ENCODE measurements at places on chromosomes 5 and 9.
A peak's percentile ranks its signal among the peaks of the same experiment; 100 is the strongest.

GRCh38 chr5:131716650-131717049, 80.2 kb downstream of the FNIP1 start:
- no peak for DNase-seq

GRCh38 chr5:178555771-178556211, 34.4 kb downstream of the COL23A1 start:
- no peak for DNase-seq

DNA sequence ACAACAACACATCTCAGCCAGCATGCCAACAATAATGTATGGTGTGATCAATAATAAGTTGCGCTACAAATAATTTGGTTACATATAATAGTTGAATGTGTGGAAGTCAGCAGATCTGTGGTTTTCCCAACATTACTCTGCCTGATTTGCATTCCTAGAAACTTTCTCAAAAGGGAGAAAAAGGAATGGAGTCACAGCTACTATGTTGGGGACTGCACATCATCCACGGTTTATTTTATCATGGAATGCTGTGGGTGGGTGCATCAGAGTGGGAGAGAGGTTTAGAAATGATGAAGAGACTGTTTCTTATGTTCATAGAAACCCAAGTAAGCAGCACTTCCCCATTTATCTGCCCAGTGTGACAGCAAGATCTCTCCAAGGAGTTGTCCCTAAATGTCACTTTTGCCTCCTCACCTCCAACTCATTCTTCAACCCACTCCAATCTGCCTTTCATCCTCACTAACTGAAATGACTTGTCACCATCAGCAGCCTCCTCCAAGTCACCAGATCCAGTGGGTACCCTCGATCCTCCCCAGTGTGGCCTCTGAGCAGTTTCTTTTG, 2.8 kb upstream of the SPOCK1 start:
- no peak for DNase-seq

GRCh38 chr5:177600508-177601018, 631 bp downstream of the B4GALT7 start:
- no peak for DNase-seq

DNA sequence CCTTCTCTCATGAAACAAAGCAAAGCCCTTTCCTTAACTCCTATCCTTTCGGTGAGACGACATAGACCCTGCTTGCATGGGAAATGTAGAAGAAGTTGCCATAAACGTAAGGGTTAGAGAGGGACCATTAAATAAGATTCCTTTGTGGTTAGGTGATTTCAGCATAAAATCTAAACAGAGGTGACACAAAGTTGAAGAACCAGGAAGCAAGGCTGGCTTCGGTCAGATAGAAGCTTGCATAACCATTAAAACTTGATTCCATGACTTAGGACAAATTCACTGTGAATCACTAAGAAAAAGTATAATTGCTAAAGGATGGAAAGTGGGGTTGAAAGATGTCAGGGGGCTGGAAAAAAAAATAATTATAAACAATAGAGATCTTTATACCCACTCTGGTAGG, 30.9 kb upstream of the ABLIM3 start:
- no peak for DNase-seq

GRCh38 chr9:135014311-135015010, 73.0 kb upstream of the OLFM1 start:
- no peak for DNase-seq

DNA sequence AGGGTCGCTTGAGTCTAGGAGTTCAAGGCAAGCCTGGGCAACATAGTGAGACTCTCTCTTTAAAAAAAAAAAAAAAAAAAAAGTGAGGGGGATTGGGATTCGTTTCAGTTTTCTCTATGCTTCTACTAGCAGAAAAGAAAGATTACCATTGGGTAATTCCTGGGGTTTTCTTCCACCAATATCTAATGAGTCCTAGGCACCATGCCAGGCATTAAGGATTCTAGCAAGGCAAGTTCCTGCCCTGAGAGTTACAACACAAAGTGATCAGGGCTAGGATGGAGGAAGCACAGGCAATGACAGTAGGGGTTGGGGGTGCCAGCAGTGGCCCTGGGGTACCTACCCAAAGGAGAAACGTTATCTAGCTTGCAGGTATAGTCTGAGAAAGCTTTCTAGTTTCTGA, 90.8 kb downstream of the PCDH1 start:
- no peak for DNase-seq

- peak; percentile 61 for DNase-seq
These were observed 7.3 kb upstream of the FOXB2 start for GRCh38 chr9:77011973-77012821.

DNA sequence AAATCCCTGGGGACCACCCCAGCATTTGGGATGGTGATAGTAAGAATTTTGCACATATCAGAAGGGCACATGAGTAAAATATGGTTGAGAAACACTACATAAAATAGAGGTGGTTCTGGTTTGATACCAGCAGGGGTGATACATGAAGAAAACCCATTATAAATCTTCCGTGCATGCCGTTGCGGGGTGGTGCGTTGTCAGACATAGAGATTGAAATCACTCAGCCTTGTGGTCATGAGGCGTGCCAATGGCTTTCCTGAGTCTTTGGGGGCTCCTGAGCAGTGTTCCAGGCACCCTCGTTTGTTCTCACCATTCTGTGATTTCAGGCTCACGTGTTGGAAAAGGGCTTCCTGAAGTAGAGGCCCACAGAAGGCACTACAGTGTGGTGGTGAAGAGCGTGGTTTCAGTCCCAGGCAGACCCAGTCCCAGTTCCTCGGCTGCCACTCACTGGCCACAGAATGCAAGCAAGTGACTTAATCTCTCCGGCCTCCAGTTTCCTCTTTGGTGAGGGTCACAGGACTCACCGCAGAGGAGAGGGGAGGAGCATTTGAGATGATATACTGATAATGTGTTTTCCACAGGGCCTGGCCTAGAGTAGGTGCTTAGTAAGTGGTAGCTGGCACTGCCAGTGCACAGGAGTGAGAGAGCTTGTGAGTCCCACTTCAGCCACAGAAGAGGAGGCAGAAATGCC, 20.5 kb upstream of the GLRX start:
- DNase-seq = peak; percentile 69

GRCh38 chr9:121283856-121284732, 16.1 kb downstream of the GSN start:
- no peak for DNase-seq

DNA sequence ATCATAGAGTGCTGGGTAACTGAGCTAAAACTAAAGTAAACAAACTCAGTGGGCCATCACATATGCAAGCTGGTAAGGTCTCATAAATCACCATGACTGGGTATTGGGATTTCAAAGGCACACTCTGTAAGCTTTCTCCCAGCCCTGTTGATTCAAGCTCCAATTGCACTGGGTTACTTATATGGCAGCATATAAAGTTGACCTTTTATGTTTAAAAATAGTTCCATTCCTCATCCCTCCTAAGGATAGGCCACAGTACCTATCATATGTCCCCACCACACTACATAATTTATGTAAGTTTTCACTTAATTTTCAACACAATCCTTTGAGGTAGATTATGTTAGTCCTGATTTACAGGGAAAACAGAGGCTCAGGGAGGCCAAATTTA, 438.4 kb downstream of the RAB3C start:
- no peak for DNase-seq

- DNase-seq = no peak
These were observed 31.7 kb upstream of the IRX4 start for GRCh38 chr5:1914471-1914870.

GRCh38 chr9:86275962-86276361, 6.4 kb downstream of the ISCA1 start:
- no peak for DNase-seq

GRCh38 chr5:150219861-150220260, 30.0 kb downstream of the SLC6A7 start:
- DNase-seq = no peak

- DNase-seq = no peak
These were observed 672.5 kb upstream of the RORB start for GRCh38 chr9:73824671-73825070.

DNA sequence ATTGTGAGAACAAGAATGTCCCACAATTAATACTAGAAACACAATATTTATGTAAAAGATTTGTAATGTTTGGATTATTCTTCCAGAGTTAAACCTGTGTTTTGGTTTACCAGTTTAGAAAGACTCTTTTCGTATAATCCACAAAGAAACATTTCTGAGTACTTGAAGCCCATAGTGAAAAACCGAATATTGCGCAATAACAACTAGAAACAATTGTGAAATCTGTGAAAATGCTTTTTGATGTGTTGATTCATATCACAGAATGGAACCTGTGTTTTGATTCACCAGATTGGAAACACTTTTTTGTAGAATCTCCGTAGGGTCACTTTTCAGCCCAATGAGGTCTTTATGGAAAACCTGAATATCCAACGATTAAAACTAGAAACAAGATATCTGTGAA, 386.2 kb downstream of the PRDM9 start:
- DNase-seq = no peak

GRCh38 chr5:121199216-121199999, 652.3 kb upstream of the FTMT start:
- DNase-seq = no peak

DNA sequence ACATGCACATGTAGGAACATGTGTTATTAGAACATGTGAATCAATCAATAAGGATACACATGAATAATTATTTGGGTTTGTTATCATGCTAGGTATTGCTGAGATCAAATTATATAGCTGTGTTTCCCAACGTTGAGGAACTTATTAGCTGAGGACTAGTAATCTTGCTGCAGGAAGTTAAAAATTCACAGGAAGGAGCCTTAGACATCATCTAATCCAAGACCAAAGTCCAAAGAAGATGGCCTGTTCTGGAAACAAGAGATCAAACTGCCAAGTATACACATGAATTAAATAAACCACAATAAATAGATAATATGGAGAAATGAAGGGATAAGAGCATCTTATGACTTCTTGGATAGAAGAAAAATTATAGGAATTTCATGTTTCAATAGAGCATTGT, 19.9 kb downstream of the POU5F2 start:
- DNase-seq = no peak

- peak; percentile 69 for DNase-seq
These were observed 16.1 kb upstream of the CRB2 start for GRCh38 chr9:123339666-123340510.

- peak; percentile 8 for DNase-seq
These were observed 232.1 kb downstream of the MAN2A1 start for GRCh38 chr5:109921735-109922380.

- no peak for DNase-seq
These were observed 49.2 kb upstream of the PTPRD start for GRCh38 chr9:10661994-10662393.

DNA sequence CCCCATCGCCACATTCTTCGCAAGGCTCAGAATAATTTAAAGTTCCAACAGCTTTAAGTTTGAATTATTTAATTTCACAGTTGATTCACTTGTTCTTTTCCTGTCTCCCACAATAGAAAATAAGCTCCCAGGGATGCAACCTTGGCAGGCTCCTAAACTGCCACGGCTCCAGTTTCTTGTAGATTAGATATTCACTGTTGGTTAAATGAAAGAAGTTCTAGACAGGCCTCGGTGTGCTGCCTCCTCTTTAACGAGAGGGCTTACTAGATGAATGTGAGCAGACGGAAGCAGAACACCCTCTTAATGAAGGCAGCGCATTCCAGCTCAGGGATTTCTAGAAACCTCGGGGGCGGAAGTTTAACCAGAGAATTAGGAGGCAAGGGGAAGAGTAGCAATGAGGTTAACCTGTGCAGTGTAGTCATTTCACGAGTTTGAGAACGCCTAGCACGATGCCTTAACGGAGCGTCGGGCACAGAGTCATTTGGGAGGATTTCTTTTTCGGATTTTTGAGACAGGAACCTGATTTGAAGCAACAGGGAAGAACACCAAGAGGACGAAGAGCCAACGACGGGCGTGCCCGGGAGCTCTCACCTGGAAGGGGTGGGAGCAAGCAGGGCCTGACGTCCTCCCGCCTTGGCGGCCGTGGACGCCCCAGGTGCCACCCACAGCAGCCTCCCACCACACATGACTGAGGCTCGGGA, 637 bp upstream of the SMC5 start:
- no peak for DNase-seq

DNA sequence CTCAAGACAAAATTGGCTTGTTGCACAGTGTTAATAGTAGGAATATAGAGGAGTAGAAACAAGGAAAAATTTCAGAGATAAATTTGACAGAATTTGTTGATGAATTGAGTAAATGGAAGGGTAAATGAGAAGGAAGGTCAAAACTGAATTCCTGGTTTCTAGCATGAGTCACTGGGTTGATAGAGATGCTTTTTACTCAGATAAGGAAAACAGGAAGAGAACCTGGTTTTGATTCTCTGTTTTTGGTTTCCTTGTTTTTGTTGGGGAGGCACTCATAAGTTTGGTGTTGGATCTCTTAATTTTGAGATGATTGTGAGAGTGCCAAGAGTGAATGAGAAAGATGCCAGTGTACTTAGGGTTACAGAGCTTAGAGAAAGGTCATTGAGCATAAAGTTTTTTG, 7.1 kb downstream of the LRRC70 start:
- DNase-seq = no peak

DNA sequence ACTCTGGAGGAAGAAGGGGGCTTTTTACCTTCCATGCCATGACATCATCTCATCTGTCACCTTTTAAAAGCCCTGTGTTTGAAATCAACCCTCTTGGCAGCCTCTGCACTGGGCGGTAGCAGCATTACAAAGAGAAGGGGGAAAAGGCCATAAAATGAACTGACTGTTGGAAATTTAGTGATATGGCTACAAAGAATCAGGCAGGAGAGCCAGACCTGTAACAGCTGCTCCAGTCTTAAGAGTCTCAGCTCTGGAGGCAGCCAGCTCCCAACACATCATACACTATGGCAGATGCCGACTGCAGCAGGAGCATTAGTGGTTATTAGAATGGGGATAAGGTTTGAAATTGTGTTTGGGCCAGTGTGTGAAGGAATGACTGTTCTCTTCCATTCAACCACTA, 257.5 kb downstream of the DMAC1 start:
- DNase-seq = no peak

DNA sequence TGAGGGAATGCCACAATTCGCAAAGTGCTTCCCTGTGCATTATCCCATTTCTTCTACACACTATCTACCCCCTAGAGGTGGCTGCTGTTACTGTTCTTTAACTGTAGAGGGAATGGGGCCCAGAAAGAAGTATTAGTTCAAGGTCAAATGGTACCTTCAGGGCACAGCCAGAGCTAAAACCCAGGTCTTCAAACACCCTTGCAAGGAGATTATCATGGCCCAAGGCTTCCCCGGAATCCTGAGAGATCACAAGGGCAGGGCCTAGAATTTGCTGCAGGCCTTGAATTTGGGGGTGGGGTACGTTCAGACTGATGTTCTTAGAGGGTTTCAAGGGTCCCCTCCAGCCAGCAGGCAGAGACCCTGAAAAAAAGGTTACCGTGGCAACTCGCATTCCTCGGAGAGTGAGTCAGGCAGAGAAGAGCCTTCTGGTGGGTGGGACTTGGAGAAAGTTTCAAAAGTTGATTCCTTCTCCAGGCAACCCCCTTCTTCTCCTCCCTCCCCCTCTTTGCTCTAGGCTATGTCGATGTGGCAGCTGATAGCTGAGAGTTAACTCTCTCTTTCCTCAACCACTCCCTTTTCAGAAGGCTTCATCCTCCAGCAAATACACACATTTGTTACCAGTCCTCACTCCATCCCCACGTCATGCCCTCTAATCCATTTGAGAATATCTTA, 1.9 kb downstream of the SPARC start:
- DNase-seq = no peak

- no peak for DNase-seq
These were observed 218.4 kb upstream of the MVB12B start for GRCh38 chr9:126108240-126108639.
